ENCODE measurements at places on chromosomes 7 and 10.

- DNase-seq: no peak
These were observed 72.6 kb downstream of the ITGB8 start for GRCh38 chr7:20403331-20403730.

DNA sequence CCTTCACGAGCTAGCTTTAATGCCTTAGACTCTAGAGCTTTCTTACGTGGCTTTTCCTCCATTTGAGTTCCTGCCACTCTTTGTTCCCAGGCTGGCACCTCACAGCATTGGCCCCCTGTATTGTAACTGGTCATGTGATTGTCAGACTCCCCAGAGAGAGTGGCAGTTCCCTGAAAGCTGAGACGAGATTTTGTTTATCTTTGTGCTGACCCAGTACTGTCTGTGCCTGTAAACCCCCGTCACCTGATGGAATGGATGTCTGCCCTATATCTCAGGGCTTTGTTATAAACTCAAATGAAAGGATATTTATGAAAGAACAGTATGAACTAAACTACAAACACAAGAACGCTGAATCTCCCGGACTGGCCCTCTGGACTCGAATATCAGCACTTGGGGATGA, 13.0 kb downstream of the NOBOX start:
- no peak for DNase-seq

DNA sequence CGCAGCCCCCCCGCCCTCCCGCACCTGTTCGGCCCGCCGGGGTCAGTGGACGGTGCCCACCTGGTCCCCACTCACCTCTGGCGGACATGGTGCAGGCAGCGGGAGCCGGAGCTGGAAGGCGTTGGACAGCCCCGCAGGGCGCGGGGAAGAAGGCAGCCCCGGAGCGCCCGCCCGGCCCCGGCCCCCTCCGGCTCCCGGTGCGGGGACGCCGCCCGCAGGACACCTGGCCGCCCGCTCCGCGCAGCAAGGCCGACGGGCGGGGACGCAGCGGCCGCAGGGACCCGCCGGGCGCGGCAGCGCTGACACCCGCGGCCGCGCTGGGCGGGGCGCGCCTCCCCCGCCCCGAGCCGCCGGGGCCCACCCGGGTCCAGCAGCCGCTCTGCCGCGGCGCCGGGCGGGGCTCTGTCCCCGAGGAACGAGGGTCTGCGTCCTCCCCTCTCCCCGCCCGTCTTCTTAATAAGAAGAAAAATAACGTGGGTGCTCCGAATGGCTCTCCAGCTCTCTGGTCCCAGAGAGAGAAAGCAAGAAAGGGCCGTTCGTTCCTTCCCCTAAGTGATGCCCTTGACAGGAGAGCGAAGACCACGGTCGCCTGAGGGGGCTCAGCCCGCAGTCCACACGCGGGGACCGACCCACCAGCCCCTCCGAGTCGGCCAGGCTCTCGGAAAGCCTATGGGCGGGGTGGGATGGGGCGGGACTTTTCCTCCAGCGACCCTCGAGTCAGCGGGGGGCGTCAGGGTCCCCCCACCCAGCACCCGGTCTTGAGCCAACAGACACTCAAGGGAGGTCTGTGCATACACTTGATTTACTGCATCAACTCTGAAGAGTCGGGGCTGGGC, 53.4 kb upstream of the FHIP2A start:
- no peak for DNase-seq

DNA sequence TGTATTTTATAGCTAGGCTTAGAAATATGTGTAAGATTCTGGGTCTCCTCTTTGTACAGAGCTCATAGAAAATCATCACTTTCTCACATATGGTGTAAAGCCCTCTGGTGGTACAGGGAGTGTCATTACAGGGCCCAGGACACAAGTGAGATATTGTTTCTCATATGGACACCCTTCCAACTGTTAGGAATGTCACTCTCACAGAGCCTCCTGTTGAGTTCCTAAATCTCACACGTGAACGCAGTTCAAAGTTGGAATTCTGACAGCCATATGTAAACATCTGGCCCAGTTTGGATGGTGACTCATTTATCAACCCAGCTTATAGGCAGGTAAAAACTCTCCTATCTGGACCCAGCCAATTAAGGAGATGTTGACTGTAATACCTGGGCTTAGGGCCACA, 35.4 kb upstream of the ZNF107 start:
- DNase-seq: no peak

GRCh38 chr7:138125598-138126111, 49.4 kb downstream of the AKR1D1 start:
- no peak for DNase-seq

DNA sequence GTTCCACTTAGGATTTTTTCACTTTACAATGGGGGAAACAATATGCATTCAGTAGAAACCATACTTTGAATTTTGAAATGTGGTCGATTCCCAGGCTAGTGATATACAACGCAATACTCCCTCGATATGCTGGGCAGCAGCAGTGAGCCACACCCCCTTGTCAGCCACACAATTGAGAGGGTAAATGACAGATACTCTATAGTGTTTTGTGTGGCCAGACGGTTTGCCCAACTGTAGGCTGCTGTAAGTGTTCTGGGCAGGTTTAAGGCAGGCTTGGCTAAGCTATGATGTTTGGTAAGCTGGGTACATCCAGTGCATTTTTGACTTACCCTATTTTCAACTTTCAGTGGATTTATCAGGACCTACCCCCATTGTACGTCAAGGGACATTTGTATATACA, 169.6 kb upstream of the KIAA1217 start:
- no peak for DNase-seq

DNA sequence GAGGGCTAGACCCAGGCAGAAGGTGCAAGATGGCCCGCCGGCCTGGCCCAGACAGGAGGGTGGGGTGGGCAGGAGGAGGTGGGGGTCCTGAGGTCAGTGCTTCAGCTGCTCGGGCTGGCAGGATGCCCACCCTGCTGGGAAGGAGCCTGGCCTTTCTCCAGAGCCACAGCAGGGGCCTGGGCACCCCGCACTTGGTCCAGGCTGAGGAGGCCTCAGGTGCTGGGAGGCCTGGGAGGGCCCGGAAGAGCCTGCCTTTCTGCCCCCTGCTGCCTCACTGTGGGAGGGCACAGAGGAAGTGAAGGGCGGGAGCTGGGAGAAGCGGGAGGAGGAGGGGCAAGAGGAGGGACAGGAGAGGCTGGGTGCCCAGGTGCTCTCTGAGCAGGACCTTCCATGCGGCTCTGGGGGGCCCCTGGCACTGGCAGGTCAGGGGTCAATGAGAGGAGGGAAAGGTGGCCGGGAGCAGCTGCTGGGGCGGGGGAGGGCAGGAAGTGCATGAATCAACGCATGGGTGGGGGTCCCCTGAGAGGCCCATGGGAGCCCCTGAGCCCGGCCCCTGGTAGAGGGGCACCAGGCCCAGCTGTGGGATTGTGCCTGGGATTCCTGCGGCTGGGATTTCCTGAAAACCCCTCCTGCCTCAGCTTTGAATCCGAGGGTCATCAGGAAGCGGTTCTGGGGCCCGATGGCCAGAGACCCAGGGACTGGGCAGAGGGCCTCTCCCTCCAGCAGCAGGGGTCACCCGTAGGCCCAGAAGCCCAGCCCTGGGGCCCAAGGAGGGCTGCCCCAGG, 49.9 kb downstream of the PWWP2B start:
- DNase-seq: peak; percentile 28

GRCh38 chr7:93828260-93828659, 62.3 kb downstream of the TFPI2 start:
- no peak for DNase-seq

DNA sequence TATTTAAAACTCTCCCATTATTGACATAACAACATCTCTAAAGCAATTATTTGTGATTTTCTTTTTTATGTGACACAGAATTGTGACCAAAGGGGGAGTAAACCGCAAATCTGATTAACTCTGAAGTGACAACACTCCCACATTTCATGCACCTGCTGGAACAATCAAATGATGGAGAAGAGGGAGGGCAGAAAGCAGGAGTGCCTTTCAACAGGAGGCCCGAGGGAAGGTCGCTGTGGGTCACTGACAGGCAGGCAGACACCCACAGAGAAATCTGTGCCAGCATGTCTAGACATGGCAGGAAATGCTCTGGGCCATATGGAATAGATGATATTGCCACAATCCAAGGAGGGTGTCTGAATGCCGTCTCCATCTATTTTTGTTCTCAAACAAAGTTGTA, 247.3 kb downstream of the DOCK4 start:
- no peak for DNase-seq
